NCI-H446 treated with DMSO at 0.1 percent for 48 hours (cell line): ENCODE measurements at places on chromosomes 3 and 15.
A peak's percentile ranks its signal among the peaks of the same experiment; 100 is the strongest.

- no peak for DNase-seq
These were observed 69.9 kb downstream of the TBC1D5 start for GRCh38 chr3:17672506-17672905.

DNA sequence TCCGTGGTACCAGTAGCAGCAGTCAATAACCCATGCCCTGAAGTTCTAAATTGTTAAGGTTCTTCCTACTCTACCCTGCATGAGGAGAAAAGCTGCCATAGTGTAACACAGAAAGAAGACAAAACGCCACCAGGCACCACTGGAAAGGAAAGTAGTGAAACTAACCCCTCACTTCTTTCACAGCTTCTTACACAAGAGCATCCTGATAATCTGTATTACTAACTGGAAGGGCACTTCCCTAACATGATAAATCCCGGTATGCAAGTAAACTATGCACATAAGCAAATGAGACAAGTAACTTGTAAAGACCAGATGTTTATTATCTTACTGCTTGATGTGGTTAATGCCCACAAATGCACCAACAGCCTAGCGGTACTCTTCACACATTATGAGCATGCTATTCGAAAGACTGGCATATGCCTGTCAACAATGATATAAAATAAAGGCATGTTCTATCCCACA is 141.3 kb downstream of the ADAM10 start:
- DNase-seq = no peak

DNA sequence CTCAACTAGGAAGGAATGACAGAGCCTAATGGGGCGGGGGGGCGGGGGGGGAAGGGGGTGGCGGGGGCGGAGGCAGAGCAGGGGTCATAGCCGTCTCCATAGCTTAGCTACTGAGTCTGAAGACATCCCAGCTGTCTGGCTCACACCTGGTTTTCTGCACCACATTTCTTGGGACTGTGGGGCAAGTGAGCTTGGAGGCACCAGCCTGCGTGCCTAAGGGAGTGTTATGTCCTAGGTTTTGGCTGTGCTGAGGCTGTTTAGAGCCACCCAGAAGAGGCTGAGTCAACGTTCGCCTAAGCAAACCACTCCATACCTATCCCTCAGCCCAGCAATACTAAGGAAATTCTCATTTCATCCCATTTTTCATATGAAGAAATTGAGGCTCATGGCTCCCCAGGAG is 1.4 kb downstream of the IL17RD start:
- DNase-seq = no peak

GRCh38 chr3:130081351-130081881 is at the start of gene ALG1L2:
Gene ALG1L2 (plus strand): TSS chr3:130081831. CDS start chr3:130082017, 186 bp downstream.
- no peak for DNase-seq

DNA sequence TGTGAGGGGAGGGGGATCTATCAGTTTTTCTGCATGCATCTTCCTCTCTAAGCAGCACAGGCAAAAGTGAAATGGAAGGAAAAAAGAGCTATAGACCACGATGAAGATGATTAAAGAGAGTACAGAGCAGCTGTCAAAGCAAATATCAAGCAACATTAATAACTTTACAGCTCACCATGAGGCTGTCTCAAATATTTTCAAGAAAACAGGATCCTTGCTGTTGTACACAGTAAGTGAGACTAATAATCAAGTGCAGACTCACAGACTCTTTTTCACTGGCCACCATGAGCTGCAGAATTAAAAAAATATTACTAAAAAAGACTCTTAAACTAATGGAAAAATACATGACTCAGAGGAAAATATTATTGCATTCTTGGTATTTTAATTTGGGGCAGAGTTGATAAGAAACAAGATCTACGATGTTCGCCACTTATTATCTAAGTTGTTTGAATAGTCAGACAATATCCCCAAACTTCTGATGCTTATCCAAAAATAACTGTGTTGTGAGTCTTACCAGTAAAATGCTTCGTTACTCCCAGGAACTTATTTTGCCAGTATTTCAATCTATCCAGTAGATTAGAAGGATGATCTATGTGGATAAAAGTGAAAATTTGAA is 817.5 kb upstream of the ALCAM start:
- DNase-seq = no peak

GRCh38 chr15:29914511-29914926 is 92.3 kb upstream of the TJP1 start:
- no peak for DNase-seq

GRCh38 chr3:141643391-141643790 is 94.7 kb upstream of the RNF7 start:
- DNase-seq = no peak

DNA sequence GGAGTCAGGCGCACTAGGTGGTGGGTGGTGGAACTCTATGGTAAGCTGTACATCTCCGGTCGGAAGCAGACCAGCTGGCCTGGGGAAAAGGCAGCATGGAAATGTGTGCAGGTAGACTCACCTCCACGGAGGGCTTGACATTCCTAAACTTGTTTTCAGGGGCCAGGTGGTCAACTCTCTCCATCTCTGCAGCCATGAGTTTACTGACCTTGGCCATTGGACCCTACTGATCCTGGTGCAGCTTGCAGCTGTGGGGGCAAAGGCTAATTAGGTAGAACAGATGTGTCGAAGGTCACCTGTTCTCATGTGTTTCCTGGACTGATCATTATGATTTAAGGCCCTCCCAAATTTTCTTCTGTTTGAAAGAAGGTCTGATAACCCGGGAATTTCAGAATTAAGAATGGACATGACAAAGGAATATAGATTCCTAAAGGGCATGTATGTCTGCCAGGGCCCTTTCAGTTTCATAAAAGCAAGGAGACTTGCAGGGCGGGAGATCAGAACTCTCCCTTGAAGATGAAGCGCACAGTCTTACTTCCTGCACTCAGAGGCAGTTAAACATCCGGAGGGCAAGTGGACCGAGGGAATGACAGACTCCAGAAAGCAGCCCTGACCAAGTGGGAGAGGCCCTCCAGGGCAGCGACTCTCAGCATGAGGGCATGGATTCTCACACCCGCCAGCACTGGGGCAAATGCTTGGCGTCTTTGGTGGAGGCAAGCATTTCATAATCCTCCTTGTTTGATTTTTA is 56.1 kb upstream of the CMTM7 start:
- no peak for DNase-seq

- no peak for DNase-seq
These were observed 4.3 kb downstream of the RBP1 start for GRCh38 chr3:139534992-139535879.

GRCh38 chr3:87856126-87856525 is 202.7 kb downstream of the CGGBP1 start:
- DNase-seq = no peak

DNA sequence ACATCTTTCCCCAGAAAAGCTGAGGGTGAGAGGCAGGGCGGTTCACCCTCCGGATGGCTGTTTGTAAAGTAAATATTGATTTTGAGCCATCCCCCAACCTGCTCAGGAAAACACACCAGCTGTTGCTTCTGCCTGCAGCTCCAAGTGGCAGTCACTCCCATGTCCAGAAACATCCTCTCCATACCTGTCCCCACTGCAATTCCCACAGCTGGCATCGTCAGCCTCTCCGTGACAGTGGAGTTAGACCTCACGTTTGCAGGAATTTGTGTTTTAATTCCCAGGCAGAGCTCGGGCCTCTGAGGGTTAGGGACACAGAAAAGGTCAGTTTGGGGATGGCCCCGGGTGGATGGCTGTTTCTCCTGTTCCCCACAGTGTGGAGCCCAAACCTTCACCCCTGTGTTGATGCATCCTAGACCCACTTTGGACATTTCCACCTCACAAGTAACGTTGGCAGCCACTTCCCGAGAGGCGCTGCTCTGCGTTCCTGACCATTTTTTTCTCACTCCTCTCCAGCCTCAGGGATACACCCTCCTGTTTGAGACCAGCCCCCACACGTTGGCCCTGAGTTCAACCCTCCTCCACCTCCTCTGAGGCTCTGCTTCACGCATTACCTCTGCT is 11.8 kb upstream of the FAM174B start:
- DNase-seq = peak; percentile 4

DNA sequence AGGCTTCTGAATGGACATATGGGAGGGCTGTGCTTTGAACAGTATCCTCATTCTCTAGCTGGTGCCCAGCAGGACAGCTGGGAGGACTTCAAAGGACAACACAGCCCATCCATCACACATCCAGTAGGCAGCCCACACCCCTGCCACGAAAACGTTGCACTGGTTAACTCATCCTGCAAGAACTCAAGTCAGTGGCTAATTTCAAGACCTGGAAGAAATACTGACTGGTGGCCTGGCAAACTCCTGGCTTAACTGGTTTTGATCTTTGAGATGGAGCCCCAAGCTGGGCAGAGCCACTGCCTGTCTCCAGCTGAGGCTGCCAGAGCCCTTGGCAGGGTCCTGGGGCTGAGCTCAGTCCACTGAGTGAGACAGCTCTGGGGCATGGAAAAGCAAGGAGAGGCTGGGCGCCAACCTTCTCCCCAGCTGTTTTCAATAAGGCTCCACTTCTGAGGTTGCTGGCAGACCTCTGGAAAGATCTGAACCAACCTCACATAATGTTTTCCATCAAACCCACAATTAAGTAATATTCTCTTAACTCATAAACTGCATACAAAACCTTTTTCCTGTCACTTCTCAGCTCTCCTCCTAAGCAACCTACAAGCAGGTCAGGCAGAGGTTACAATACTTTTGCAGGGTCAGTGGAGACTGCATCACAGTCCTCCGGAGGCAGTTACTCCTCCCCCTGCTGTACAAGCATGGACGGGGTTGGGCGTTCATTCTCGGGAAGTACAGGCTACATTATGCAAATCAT is 110.3 kb downstream of the MYLK start:
- peak; percentile 83 for DNase-seq

GRCh38 chr3:13884851-13885703 is 5.2 kb upstream of the WNT7A start:
- no peak for DNase-seq

GRCh38 chr15:98150536-98150935 is 190.0 kb downstream of the ARRDC4 start:
- DNase-seq = no peak

GRCh38 chr3:84042399-84043106 is 916.2 kb upstream of the CADM2 start:
- DNase-seq = no peak

GRCh38 chr15:73723191-73723590 is 30.0 kb downstream of the INSYN1 start:
- DNase-seq = no peak

DNA sequence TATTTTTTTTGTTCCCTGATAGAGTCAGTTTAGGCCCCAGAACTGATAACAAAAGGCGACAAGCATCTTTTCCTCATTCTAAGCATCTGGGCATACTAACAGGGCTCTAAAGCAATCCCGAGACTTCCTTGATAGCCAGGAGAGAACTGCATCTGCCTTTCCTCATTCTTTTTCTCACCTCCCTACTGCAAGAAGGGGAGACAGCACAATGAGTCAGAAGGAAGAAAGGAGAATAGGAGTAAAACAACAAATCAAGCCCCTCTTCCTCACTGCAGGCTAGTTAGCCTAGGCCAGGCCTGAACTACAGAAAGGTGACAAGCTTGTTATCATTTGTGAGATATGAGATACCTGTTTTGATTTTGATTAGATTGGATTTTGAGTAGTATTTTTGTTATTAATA is 97.9 kb downstream of the NAALADL2 start:
- no peak for DNase-seq

GRCh38 chr3:38332201-38332600 is 14.4 kb upstream of the XYLB start:
- no peak for DNase-seq

GRCh38 chr15:74889390-74889882 is 406 bp upstream of the MPI start:
- DNase-seq = no peak

DNA sequence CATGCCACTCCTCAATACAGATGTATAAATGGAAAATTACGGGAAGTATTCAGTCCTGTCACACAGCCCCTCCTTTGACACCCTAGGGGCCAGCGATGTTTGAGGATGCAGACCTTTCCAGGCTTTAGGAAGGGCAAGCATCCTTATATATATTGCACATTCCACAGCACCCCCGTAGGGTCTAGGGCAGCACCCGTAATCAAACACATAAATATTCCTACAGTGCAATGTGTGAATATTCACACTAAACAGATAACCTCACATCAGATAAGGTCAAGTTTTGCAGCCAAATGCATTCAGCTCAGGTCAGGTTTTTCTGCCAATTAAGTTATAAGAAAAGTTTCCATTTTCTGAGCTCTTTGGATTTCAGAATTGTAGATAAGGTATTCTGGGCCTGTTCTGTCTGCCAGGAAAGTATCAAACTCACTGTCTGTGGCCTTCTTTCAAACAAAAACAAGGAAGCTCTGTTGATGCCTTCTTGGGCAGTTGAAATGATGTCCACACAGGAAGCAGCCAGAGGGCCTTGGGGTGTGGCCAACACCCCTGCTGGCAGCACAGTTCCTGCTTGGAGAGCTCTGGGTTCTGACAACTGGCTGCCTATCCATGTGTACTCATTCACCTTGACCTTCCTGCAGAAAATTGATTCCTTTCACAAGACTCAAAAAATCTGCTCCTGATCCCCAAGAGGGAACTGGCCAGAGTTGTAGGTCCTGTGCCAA is 427.0 kb downstream of the NTRK3 start:
- no peak for DNase-seq

DNA sequence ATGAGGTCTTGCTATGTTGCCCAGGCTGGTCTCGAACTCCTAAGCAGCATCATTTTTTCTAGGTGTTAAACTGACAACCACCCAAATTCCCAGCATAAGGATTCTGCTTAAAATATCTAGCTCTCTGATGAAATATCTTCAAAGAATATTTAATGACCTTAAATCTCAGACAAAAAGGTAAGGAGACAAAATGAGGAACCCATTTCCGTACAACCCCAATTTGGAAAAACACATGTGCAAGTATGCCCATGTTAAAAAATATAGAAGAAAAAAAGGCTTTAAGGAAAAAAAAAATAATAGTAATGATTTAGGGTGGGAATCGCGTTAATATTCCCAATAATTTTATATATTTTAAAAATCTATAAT is 1.4 kb upstream of the SACM1L start:
- no peak for DNase-seq

GRCh38 chr3:113620091-113620490 is 76.4 kb downstream of the USF3 start:
- no peak for DNase-seq

- DNase-seq = no peak
These were observed 163.5 kb upstream of the EOMES start for GRCh38 chr3:27885641-27886040.

- no peak for DNase-seq
These were observed 174.1 kb upstream of the DPH6 start for GRCh38 chr15:35720019-35720418.

DNA sequence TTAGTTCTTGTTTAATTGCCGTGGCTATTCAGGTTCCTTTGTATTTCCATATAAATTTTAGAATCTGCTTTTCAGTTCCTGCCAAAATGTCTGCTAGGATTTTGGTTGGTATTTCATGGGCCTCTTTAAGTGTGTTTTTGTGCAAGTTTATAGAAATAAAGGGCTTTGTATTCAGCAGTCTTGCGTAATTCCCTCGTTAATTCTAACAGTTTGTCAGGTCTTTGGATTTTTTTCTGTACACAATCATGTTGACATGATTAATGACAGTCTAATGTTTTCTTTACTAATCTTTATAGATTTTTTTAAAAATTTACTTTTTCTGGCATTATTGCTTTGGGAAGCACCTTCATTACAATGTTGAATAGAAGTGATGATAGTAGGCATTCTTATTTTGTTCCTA is 120.9 kb downstream of the NEK11 start:
- no peak for DNase-seq
